ENCODE measurements at places on chromosomes 5 and 9.

DNA sequence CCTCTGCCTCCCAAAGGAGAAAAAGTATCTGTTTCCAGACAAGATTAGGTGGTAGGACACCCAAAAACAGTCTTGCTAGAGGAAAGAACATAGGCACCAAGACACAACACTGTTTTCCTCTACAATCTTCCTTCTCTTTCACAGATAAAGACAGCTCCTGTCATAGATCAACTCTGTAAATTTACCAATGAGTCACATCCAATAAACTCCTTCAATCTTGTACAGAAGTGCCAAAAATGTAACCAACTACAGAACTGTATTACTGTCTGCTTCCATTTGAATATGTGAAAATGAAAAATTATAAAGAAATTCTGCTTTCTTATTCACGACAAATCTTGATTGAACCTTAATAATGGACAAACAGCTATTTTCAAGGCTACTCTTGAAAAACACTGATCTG is 286.9 kb downstream of the PLK2 start:
- no peak for DNase-seq

DNA sequence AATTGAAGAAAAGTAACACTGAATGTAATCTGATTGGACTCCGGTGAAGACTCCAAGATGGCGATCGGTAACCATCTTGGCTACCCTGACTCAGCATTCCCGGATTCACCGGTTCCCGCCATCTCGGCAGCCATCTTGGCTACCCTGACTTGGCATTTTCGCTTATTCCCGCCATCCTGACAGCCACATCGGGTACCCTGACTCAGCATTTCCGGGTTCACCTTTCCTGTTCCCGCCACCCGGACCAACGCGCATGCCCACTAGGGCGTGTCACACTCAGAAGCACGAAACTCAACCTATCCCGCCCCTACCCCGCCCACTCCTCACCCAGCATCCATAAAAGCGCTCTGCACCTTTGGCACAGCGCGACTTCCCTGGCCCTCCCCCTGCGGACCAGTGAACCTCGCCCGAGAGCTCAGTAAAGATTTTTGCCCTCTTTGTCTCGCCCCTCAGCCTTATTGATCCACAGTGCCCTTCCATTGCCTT is 17.2 kb downstream of the SPTLC1 start:
- DNase-seq, result peak; percentile 96

- no peak for DNase-seq
Measured at GRCh38 chr5:55437452-55437851, 97.3 kb downstream of the PLPP1 start.

- no peak for DNase-seq
Measured at GRCh38 chr9:134882204-134882785, 1.7 kb downstream of the FCN2 start.

DNA sequence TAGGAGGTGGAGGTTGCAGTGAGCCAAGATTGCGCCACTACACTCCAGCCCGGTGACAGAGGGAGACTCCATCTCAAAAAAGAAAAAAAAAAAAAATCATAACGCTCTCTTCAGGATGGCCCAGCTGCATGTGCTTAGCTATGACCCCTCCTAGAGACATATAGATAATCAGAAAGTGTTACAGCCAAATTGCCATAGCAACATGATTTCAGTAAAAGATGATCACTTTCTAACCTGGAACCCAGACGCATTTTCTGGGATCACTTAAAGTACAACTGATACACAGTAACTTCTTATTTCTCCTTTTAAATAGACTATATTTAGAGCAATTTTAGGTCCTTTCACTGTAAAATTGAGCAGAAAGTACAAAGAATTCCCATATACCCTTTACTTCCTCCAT is 372.9 kb downstream of the CDH18 start:
- DNase-seq, result no peak

- DNase-seq, result peak; percentile 63
Measured at GRCh38 chr5:170614720-170615119, 110.9 kb downstream of the KCNIP1 start.

DNA sequence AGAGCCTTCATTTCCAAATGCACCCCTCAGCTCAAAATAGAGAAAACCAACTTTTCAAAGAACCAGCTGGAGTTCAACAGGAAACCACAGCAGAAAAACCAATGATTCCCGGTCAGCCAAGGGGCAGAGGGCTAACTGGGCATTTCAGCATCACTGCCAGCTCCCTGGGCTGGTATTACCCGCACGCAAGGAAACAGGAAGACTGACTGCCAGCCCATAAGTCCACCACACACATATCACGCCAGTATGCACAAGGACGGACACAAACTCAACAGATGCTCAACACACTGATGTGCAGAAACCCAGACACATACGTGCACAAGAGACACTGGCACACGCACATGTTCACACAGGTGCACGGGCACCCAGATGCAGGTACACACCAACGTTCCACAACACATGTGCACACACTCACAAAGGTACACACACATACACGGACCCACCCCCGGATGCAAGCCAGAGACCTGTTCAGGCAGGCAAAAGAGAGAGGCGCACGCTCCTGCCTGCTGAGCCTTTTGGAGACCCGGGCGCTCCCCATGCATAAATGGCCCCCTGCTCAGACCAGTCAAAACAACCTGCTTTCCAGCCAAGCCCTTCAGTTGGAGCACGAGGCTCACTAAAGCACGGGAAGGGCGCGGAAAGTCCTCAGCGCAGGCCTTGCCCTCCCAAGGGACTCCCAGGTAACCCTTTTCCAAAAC is 2.1 kb downstream of the ADAMTS2 start:
- DNase-seq, result no peak

GRCh38 chr5:128572051-128572929 is 34.2 kb upstream of the FBN2 start:
- DNase-seq, result no peak

DNA sequence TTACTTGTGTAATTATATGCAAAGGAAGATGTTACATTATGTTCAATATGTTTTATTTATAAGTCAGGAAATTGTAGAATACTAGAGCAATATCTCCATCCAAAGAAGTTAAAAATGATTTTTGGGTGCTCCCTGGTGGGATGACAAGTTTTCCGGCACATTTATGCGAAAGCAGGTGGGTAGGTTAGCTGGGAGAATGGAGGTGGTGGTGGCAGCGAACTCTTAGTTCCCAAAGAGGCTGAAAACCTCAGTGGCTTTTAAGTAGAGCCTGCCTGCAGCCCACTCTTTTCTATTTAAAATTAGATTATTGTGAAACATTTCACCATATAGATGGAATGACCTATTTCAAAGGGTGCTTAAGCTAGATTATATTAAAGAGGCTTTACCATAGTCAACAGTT is 51.8 kb downstream of the ANKRD33B start:
- no peak for DNase-seq
